ENCODE measurements at places on chromosomes 6 and 20. TPM values are rescaled to one million over a fixed set of nuclear protein-coding genes. Genes with fewer than 3 reads are reported as not detected.
A peak's percentile ranks its signal among the peaks of the same experiment; 100 is the strongest.

- H3K4me1 ChIP-seq: peaks cover 28% of the 10 kb centered on the region
- H3K36me3 ChIP-seq: no peaks in the 10 kb centered on the region
- peak overlapping the region; percentile 52 for H3K27ac ChIP-seq
- H3K4me3 ChIP-seq: no peak overlapping the region
These were observed 17.2 kb upstream of the ADGRF1 start for GRCh38 chr6:47059216-47059885.

GRCh38 chr6:36743538-36744303 lies 46.1 kb downstream of the RAB44 start:
- H3K27ac ChIP-seq: no peak overlapping the region
- H3K4me3 ChIP-seq: no peak overlapping the region
- DNase-seq: no peak
- H3K36me3 ChIP-seq: no peaks in the 10 kb centered on the region
- peaks cover 11% of the 10 kb centered on the region for H3K4me1 ChIP-seq

GRCh38 chr6:11977193-11977592 lies 34.9 kb upstream of the HIVEP1 start:
- H3K4me1 ChIP-seq: peaks cover 9% of the 10 kb centered on the region
- no peak overlapping the region for H3K4me3 ChIP-seq
- H3K27me3 ChIP-seq: no peaks in the 10 kb centered on the region
- no peak for DNase-seq
- no peaks in the 10 kb centered on the region for H3K36me3 ChIP-seq

- H3K27ac ChIP-seq: no peak overlapping the region
- H3K27me3 ChIP-seq: no peaks in the 10 kb centered on the region
- DNase-seq: no peak
- H3K4me1 ChIP-seq: no peaks in the 10 kb centered on the region
- no peaks in the 10 kb centered on the region for H3K36me3 ChIP-seq
These were observed 27.5 kb downstream of the DAAM2 start for GRCh38 chr6:39819676-39820075.

DNA sequence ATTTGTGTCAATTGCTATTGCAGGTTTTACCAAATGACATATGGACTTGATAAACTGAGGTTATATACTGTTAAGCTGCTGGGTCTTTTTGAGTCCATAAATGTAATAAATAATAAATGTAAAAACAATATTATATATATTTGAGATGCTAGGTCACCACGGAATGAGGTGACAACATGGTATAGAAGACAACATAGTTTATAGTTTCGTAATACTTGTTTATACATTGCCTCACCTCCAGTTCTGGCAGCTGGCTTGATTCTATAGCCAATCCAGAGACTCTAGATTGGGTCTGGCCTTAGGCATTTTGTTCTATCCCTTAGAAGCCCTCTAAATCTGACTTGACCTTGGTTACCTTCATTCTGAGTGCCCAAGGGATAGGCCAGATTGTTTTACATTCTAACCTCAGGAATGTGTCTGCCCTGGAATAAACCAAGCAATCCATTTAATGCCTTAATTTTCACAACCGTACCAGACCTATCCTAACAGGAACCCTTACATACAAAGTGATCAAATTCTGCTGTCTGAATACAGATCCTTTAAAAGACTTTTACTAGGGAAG lies 61.5 kb upstream of the STXBP5 start:
- no peak overlapping the region for H3K4me3 ChIP-seq
- no peaks in the 10 kb centered on the region for H3K36me3 ChIP-seq
- no peaks in the 10 kb centered on the region for H3K27me3 ChIP-seq
- peak; percentile 58 for DNase-seq
- peak overlapping the region; percentile 19 for H3K27ac ChIP-seq

GRCh38 chr20:9608639-9609340 lies 94.4 kb downstream of the LAMP5 start:
- no peak for DNase-seq
- H3K4me3 ChIP-seq: no peak overlapping the region
- no peak overlapping the region for H3K27ac ChIP-seq

- DNase-seq: no peak
- no peaks in the 10 kb centered on the region for H3K36me3 ChIP-seq
- H3K4me3 ChIP-seq: no peak overlapping the region
- H3K27me3 ChIP-seq: no peaks in the 10 kb centered on the region
These were observed 140.5 kb downstream of the TFAP2B start for GRCh38 chr6:50959081-50959641.

DNA sequence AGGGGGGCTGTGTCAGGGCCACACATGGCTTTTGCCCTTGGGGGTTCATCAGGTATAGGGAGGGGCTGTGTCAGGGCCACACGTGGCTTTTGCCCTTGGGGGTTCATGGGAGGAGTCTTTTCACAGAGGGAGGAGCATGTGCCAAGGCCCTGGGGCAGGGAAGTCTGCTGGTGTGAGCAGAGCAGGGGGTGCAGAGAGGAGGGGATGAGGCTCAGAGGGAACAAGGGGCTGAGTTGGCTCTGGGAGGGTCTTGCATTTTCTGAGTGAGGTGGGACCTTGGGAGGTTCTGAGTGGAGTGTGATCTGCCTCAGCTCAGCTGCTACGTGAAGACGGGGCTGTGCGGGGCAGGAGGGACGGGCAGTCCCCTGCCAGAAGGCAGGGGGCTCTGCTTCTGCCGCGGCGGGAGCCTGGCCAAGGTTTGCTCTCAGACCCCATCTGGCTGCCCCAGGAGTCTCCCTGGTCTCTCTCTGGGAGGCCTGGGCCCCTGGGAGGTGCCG lies 6.0 kb upstream of the SOX18 start:
- H3K27me3 ChIP-seq: no peaks in the 10 kb centered on the region
- no peak overlapping the region for H3K4me3 ChIP-seq
- H3K36me3 ChIP-seq: no peaks in the 10 kb centered on the region
- H3K27ac ChIP-seq: no peak overlapping the region

GRCh38 chr20:42190084-42190483 lies 571.9 kb upstream of the CHD6 start:
- H3K4me3 ChIP-seq: no peak overlapping the region
- no peak overlapping the region for H3K27ac ChIP-seq
- no peaks in the 10 kb centered on the region for H3K36me3 ChIP-seq
- DNase-seq: no peak
- no peaks in the 10 kb centered on the region for H3K4me1 ChIP-seq

DNA sequence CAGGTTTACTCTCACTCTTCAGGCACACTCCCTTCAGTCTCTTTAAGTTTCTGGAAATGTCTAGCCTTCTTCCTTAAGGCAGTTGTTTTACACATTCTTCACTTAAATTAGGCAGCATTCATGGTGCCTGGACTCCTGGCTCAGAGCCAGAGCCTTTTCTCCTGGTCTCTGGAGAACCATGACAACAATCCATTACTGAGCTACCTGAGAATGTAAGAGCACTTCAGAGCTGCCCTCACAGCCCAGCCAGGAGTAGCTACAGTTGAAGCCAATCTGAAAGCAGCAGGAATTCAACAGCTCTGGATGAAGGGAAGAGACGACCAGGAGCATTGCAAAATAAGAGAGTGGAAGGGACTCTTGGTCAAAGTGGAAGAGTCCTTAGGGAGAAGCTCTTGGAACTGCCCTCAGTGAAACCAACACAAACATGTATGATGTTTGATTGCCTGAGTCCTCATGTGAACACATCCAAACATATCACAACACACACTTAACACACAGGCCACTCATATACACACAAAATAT lies 416.8 kb upstream of the SPTLC3 start:
- H3K27ac ChIP-seq: no peak overlapping the region
- H3K4me1 ChIP-seq: no peaks in the 10 kb centered on the region
- H3K4me3 ChIP-seq: no peak overlapping the region
- no peaks in the 10 kb centered on the region for H3K36me3 ChIP-seq
- no peak for DNase-seq

DNA sequence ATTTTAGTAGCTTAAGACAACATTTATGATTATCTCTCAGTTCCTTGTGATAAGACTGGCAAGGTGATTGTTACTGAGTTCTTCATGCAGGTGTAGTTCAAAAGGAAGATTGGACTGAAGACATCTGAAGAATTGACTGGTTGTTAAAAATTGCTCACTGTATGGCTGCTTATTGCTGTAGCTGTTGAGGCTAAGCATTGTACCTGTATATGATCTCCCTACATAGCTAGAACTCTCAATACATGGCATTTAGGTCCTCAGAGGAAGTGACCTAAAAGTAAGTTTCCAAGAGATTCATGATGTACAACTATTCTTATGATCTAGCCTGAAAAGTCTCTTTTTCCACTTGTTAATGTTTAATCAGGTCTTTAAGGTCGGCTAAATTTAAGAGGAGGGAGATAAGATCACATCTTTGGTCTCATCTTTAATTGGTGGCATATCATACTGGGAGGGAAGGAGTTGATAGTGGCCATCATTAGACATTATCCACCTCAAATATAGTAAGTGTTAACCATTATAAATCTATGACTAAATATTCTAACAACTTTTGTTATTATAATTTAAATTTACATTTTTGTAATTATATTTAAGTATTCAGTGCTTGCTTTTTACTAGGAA lies 401.2 kb upstream of the EPHA7 start:
- peaks cover 29% of the 10 kb centered on the region for H3K27me3 ChIP-seq
- no peak overlapping the region for H3K27ac ChIP-seq
- H3K4me3 ChIP-seq: no peak overlapping the region
- no peaks in the 10 kb centered on the region for H3K36me3 ChIP-seq
- no peak for DNase-seq

DNA sequence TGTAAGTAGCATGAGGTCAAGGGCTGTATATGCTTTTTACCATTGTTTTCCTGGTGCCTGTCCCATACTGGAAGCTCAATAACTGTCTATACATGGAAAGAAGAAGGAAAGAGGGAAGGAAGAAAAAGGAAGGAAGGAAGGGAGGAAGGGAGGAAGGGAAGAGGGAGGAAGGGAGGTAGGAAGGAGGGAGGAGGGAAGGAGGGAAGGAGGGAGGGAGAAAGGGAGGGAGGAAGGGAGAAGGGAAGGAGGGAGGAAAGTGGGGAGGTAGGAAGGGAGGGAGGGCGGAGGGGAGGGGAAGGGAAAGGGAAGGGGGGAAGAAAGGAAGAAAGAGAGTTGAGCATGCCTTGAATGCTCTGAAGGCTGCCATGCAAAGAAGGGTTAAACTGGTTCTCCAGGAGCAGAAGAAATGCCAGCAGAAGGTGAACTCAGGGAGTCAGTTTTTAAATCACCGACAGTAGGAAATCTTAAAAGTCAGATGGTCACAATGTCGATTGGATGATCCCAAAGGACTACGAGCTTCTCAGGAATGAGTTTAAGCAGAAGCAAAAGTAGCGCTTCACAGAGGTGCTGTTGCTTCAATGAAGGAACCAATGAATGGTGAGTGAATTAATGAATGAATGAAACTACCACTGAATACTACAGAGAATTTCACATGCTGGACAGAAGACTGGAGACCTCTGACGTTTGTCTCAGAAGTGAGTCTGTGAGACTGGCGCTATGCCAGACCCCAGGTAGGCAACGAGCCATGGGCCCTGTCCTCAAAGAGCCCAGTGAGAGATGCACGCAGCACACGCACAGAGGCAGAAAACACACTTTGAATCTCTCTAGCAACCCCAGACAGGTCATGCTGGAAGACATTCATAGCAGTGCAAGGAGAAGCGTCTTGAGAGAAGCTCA lies 117.6 kb downstream of the MRPL14 start:
- no peaks in the 10 kb centered on the region for H3K36me3 ChIP-seq
- H3K4me1 ChIP-seq: peaks cover 44% of the 10 kb centered on the region
- no peaks in the 10 kb centered on the region for H3K27me3 ChIP-seq
- no peak overlapping the region for H3K4me3 ChIP-seq
- peak; percentile 86 for DNase-seq

DNA sequence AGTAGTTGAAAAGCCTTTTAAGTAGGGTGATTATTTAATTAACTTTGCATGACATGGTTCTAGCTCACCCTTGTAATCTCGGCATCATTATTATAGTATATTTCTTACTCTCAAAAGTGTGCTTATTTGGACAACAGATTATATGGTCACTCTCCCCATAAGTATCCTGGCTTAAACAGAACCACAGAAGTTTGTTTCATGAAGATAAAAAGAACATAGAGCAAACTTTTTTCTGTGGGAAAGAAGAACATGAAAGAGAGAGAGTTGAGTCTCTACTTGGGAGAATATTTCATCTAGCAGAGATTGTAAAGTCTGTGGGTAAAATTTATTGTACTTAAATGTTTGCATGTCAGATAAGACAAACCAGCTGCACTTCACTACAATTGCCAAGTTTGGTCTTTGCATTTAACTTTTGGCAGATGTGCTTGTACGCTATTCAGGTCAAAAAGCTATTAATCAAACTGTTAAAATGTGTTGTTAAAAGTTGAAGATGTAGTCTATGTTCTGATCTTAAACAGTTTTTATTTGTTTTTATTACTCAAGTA lies 33.4 kb upstream of the PRIM2 start:
- no peak for DNase-seq
- H3K36me3 ChIP-seq: no peaks in the 10 kb centered on the region
- H3K4me3 ChIP-seq: no peak overlapping the region
- H3K27me3 ChIP-seq: no peaks in the 10 kb centered on the region

DNA sequence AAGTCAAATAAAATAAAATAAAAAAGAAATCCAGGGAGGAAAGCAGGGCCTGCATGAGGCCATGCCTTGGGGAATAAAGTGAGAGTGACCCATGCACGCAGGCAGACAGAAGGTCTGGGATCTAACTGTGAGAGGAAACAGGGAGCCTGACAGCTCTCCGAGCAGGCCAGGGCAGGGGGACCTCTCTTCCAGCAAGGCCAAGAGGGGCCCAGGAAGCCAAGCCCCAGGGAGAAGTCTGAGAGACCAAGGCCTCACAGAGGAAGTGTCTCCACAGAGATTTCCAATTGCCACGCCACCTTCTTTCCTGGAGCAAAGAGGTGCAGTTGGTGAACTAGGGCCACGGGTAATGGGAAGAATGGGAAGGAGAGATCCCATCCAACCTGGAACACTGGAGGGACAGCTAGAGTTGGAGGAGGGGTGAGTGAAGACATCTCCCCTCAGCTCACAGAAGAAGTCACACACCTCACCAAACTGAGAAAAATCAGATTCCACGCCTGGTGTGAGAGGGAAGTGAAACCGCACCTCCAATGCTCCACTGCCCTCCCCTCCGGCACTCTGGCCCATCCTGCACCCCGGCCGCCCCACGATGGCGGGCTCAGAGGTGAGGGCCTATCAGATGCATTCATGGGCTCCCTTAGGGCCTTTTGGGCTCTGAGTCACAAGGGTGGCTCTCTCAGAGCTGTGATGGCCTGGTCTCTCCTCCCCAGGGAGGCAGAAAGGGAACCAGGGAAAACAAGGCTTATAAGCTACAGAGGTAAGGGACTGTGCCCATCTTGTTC lies 25.1 kb upstream of the TAF8 start:
- no peaks in the 10 kb centered on the region for H3K27me3 ChIP-seq
- no peak overlapping the region for H3K27ac ChIP-seq
- H3K36me3 ChIP-seq: peaks cover 71% of the 10 kb centered on the region

DNA sequence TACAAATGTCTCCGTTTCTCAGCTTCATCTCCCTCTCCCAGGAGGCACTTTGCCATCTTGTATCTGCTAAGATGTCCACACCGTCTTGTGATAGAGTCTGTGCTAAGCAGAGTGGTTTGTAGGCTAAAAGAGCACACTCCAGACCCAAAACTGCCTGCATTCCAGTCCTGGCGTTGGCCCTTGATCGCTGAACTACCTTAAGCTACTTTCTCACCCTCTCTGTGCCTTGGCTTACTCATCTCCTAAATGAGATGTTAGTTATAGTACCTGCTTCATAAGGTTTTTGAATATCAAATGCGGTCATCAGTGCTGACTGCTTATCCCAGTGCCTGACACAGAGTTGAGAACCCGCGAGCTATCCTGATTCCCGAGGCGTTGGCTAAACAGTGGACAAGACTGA lies 14.0 kb downstream of the CASS4 start:
- H3K4me3 ChIP-seq: no peak overlapping the region
- no peak for DNase-seq
- H3K27ac ChIP-seq: no peak overlapping the region
- H3K27me3 ChIP-seq: no peaks in the 10 kb centered on the region

Gene ID1
- total RNA-seq: 38.4 TPM

Gene SLCO4A1
- total RNA-seq: 27.0 TPM

Gene SLC22A2
- total RNA-seq: not detected

Gene HEY2
- not detected for total RNA-seq

Gene SLA2
- total RNA-seq: not detected

Data from MCF 10A (cell line).